ENCODE measurements at places on chromosomes 16 and 17. TPM values are rescaled to one million over a fixed set of nuclear protein-coding genes. Genes with fewer than 3 reads are reported as not detected.
A peak's percentile ranks its signal among the peaks of the same experiment; 100 is the strongest.

Gene KRTAP9-2
- total RNA-seq = not detected

- H3K36me3 ChIP-seq = peaks cover 61% of the 10 kb centered on the region
- no peaks in the 10 kb centered on the region for H3K27me3 ChIP-seq
- no peak overlapping the region for H3K4me3 ChIP-seq
- peaks cover 23% of the 10 kb centered on the region for H3K4me1 ChIP-seq
Measured at GRCh38 chr17:37476431-37477120, 13.1 kb upstream of the DUSP14 start.

Gene RBFOX1
- total RNA-seq = 11.6 TPM

DNA sequence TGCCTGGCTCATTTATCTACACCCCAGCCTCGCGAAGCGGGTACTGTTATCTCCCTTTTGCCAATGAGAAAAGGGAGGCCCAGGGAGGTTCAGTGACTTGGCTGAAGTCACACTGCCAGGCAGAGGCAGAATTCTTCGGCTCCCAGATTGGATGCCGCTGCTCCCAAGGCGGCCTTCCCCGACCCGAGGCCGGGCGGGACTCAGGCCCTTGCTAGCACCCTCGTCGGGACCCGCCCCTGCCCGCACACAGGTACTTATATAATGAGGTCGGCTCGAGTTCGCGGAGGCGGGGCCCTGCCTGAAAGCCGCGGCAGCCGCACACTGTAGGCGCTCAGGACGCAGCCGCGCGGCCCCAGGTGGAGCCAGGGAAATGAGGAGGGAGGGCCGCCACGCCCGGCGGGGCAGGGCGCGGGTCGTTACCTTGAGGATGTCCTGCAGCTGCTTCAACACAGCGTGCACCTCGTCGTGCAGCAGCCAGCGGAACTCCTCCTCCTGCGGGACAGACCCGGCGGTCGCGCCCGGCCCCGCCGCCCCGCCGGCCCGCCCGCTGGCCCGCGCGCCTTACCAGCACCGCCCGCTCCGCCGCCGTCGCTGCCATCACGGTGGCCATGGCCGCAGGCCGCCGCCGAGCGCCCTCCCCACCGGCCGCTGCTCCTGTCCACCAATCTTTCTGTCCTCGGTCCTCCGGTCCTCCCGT, at the start of gene ROGDI:
TSS of gene ROGDI (minus strand) at position 672 of the 697 bp plus-strand sequence. CDS start at position 610, 62 bp downstream.
- peak within 1 kb of the TSS; percentile 71 for H3K27ac ChIP-seq
- H3K27me3 ChIP-seq = no peaks in the 10 kb centered on the region
- peak within 1 kb of the TSS; percentile 93 for H3K4me3 ChIP-seq
- H3K4me1 ChIP-seq = peaks cover 16% of the 10 kb centered on the region
- DNase-seq = peak; percentile 59

DNA sequence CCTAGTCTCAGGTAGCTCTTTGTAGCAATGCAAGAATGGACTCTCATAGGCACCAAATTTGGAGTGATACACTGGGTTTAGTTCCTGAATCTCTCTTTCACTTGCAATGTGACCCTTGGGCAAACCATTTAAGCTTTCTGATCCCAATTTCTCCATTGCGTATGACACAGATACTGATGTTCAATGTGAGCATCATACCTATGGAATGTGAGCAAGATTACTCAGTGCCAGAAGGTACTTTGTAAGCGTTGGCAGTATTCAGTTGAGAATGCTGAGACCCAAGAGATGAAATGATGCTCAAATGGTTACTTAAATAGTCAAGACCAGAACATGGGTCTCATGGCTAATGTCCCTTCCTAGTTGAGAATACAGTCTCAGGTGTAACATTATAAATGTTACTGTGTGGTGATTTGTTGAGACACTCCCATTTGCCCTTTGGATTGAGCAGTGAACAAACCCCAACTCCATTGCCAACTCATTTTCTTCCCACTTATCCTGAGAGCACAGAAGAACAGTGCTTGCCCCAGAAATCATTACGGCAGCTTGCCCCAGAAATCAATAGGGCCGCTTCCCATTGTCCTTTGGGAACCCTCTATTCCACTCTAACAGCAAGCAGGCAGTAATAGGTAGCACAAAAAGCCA, 134.1 kb downstream of the SOX9 start:
- no peak overlapping the region for H3K27ac ChIP-seq
- H3K4me3 ChIP-seq = no peak overlapping the region
- no peaks in the 10 kb centered on the region for H3K4me1 ChIP-seq
- H3K27me3 ChIP-seq = no peaks in the 10 kb centered on the region
- H3K36me3 ChIP-seq = no peaks in the 10 kb centered on the region

- H3K36me3 ChIP-seq = no peaks in the 10 kb centered on the region
- H3K4me1 ChIP-seq = no peaks in the 10 kb centered on the region
- no peak within 1 kb of the TSS for H3K27ac ChIP-seq
- H3K4me3 ChIP-seq = no peak within 1 kb of the TSS
- no peak for DNase-seq
Measured at GRCh38 chr17:46851029-46851741, at the start of gene WNT9B. TSS of gene WNT9B (plus strand) at chr17:46851583. CDS start at chr17:46851639, 56 bp downstream.

Gene OTOP2
- total RNA-seq = not detected

GRCh38 chr17:7560172-7561027, 1.3 kb upstream of the SENP3 start:
- peak; percentile 46 for DNase-seq
- H3K4me3 ChIP-seq = peak overlapping the region; percentile 76
- H3K4me1 ChIP-seq = 0 out of 2 replicates have a peak, but pooled peaks cover 5% of the 10 kb centered on the region
- no peak overlapping the region for H3K27ac ChIP-seq

Gene CNGB1
- not detected for total RNA-seq

GRCh38 chr17:17781591-17782496, 54.9 kb downstream of the SREBF1 start:
- peak overlapping the region; percentile 86 for H3K27ac ChIP-seq
- no peaks in the 10 kb centered on the region for H3K36me3 ChIP-seq
- H3K4me3 ChIP-seq = peak overlapping the region; percentile 81
- peaks cover 55% of the 10 kb centered on the region for H3K4me1 ChIP-seq
- no peaks in the 10 kb centered on the region for H3K27me3 ChIP-seq
- peak; percentile 96 for DNase-seq

DNA sequence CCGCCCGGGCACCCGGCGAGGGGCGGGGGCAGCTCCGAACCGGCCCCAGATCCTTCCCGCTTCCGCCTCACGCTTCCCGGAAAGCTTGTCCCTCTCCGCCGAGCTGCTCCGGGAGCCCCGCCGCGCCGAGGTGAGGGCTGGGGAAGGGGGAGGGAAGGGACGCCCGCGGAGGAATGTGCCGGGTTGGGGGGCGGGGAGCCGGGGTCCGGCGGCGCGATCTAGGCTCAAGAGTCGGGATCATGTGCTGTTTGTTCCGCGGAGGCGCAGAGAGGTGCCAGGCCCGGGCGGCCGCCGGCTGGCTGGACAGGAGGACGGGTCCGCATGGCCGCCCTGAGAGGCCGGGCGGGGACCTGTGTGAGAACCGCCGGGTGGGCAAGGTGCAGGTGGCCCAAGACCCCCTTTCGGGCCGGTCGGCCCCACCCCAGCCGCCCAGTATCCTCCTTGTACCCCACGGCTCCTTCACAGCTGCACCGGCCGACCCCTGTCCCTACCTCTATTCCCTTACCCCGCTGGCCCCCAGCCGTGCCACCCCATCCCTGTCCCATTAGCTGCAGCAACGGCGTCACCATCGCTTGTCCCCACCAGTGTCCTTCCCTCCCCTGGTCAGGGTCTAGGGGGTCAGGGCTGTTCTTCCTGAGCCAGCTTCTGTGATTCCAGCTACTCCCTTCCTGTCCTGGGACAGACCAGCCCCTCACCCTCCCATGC, 429 bp downstream of the KIF1C start:
- no peaks in the 10 kb centered on the region for H3K27me3 ChIP-seq
- no peak for DNase-seq
- H3K36me3 ChIP-seq = no peaks in the 10 kb centered on the region
- no peaks in the 10 kb centered on the region for H3K4me1 ChIP-seq
- peak overlapping the region; percentile 69 for H3K27ac ChIP-seq

Gene GRAPL
- total RNA-seq = 0.40 TPM

- H3K4me3 ChIP-seq = no peak overlapping the region
- H3K36me3 ChIP-seq = peaks cover 47% of the 10 kb centered on the region
- H3K27ac ChIP-seq = no peak overlapping the region
- H3K4me1 ChIP-seq = no peaks in the 10 kb centered on the region
- no peaks in the 10 kb centered on the region for H3K27me3 ChIP-seq
Measured at GRCh38 chr17:75819116-75819515, 25.1 kb downstream of the UNC13D start.

GRCh38 chr17:2212400-2212981, 91.1 kb downstream of the SMG6 start:
- H3K27ac ChIP-seq = no peak overlapping the region
- H3K4me3 ChIP-seq = no peak overlapping the region
- no peak for DNase-seq
- H3K36me3 ChIP-seq = no peaks in the 10 kb centered on the region
- H3K4me1 ChIP-seq = peaks cover 11% of the 10 kb centered on the region
- no peaks in the 10 kb centered on the region for H3K27me3 ChIP-seq

Gene FOXL1
- total RNA-seq = 5.5 TPM

DNA sequence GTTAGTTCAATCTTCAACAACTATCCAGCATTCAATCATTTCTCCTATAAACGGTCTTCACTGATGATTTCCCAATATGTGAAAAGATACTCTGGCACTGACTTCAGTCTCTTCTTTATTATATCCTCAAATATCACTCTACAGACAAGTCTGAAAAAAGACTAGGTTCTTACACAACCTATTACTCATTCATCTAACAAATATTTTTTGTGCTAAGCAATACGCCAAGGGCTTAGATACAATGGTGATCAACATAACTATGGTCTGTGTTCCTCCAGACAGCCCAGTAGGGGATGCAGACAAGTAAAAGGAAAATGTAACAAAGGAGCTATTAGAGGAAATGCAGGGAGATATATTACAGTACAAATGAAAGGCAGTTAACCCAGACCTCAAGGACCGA, 63.9 kb downstream of the MYO1D start:
- no peaks in the 10 kb centered on the region for H3K4me1 ChIP-seq
- no peak overlapping the region for H3K27ac ChIP-seq
- no peaks in the 10 kb centered on the region for H3K36me3 ChIP-seq
- H3K4me3 ChIP-seq = no peak overlapping the region
- DNase-seq = no peak
- peaks cover 16% of the 10 kb centered on the region for H3K27me3 ChIP-seq

DNA sequence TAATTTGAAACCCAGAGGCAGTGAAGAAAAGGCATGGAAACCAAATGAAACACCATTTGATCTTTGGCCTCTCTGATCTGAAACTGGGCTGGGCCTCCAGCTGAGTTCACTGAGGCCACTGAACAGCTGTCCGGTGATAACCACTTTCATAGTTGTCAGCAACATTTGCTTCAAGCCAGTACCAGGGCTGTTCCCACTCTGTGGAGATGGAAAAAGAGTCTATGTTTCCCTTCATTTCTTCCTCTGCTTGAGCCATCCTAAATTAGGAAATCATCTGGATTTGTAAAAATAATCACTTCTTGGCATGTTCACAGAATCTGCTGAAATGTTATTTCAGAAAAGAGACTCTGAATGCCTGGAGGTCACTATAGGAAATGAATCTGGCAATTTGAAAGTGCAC, 119.3 kb downstream of the STX8 start:
- no peak overlapping the region for H3K27ac ChIP-seq
- H3K4me1 ChIP-seq = peaks cover 6% of the 10 kb centered on the region
- no peaks in the 10 kb centered on the region for H3K27me3 ChIP-seq
- peak; percentile 43 for DNase-seq
- no peaks in the 10 kb centered on the region for H3K36me3 ChIP-seq

DNA sequence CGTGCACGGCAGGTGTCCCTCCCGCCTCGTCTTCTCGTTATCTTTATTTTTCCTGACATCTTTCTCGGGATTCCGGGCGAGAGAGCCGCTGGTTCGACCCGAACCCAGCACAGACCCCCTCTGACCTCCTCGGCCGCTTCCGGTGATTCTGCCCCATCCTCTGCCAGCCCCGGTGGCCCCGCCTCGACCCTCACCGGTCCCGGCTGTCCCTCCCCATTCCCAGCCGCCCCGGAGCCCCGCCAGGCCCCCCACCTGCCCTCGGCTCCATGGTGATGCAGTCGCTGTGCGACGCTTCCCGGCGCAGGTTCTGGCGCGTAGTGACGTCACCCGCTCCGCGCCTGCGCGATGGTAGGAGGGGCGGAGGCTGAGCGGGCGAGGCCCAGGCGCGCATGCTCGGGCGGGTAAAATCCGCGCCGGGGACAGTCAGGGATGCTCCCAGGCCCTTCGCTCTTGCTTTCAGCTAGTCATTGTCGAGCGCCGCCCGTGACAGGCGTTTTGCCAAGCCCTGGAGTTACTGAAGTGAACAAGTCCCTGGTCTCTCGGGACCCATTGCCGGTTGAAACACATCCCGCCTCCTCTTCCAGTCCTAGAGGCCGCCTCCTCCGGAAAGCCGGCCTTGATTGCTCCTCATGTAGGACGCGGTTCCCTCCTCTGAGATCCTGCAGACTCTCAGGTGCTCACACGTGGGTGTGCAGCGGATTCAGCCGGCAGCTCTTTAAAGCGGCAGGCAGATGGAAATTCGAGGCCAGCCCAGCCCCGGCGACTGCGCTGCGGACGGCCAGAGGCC, at the start of gene MTHFSD:
TSS of gene MTHFSD (minus strand) at position 319 of the 787 bp plus-strand sequence. CDS start at position 268, 51 bp downstream.
- H3K36me3 ChIP-seq = no peaks in the 10 kb centered on the region
- H3K4me1 ChIP-seq = no peaks in the 10 kb centered on the region
- H3K27ac ChIP-seq = peak within 1 kb of the TSS; percentile 69
- peak; percentile 87 for DNase-seq
- H3K4me3 ChIP-seq = peak within 1 kb of the TSS; percentile 84

Gene ITGA2B
- 0.38 TPM for total RNA-seq

DNA sequence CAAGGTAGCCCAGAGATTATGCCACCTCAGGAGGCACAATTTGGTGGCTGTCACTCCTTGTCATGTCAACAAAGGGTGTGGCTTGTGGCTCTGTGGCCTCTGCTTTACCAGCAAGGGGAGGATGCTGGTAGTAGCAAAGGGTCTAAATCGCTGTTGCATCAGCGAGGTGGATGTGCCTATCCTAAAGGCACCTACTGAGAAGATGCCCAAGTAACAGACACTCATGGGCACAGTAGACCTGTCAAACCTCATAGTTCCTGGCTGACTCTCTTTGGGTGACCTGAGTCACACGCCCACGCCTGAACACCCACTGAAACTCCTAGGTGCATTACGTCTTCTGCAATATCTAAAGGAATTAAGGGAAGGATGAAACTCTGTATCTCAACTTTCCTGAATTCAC, 139.5 kb downstream of the PRKCB start:
- DNase-seq = no peak
- H3K36me3 ChIP-seq = no peaks in the 10 kb centered on the region
- no peaks in the 10 kb centered on the region for H3K4me1 ChIP-seq
- no peak overlapping the region for H3K4me3 ChIP-seq
- no peaks in the 10 kb centered on the region for H3K27me3 ChIP-seq

- no peaks in the 10 kb centered on the region for H3K36me3 ChIP-seq
- peak; percentile 67 for DNase-seq
- H3K27ac ChIP-seq = peak overlapping the region; percentile 82
- peaks cover 24% of the 10 kb centered on the region for H3K4me1 ChIP-seq
- no peak overlapping the region for H3K4me3 ChIP-seq
Measured at GRCh38 chr17:49146620-49147306, 14.2 kb downstream of the B4GALNT2 start.

- no peak overlapping the region for H3K4me3 ChIP-seq
- no peak overlapping the region for H3K27ac ChIP-seq
- DNase-seq = no peak
- no peaks in the 10 kb centered on the region for H3K36me3 ChIP-seq
- no peaks in the 10 kb centered on the region for H3K27me3 ChIP-seq
Measured at GRCh38 chr17:78746263-78746948, 35.7 kb downstream of the CYTH1 start.

GRCh38 chr17:40556198-40556661, 9.0 kb downstream of the CCR7 start:
- peaks cover 38% of the 10 kb centered on the region for H3K4me1 ChIP-seq
- H3K36me3 ChIP-seq = no peaks in the 10 kb centered on the region
- no peaks in the 10 kb centered on the region for H3K27me3 ChIP-seq
- no peak overlapping the region for H3K27ac ChIP-seq
- H3K4me3 ChIP-seq = no peak overlapping the region

GRCh38 chr17:37695726-37696125, 49.1 kb downstream of the HNF1B start:
- no peaks in the 10 kb centered on the region for H3K27me3 ChIP-seq
- no peaks in the 10 kb centered on the region for H3K36me3 ChIP-seq
- H3K27ac ChIP-seq = no peak overlapping the region
- no peak overlapping the region for H3K4me3 ChIP-seq

Data from SJCRH30 (cell line).